Fibroblast of upper back skin (primary cell): ENCODE measurements at places on chromosomes 11 and 22.

GRCh38 chr22:35596821-35597220 is 20.3 kb downstream of the MB start:
- no peak for DNase-seq

DNA sequence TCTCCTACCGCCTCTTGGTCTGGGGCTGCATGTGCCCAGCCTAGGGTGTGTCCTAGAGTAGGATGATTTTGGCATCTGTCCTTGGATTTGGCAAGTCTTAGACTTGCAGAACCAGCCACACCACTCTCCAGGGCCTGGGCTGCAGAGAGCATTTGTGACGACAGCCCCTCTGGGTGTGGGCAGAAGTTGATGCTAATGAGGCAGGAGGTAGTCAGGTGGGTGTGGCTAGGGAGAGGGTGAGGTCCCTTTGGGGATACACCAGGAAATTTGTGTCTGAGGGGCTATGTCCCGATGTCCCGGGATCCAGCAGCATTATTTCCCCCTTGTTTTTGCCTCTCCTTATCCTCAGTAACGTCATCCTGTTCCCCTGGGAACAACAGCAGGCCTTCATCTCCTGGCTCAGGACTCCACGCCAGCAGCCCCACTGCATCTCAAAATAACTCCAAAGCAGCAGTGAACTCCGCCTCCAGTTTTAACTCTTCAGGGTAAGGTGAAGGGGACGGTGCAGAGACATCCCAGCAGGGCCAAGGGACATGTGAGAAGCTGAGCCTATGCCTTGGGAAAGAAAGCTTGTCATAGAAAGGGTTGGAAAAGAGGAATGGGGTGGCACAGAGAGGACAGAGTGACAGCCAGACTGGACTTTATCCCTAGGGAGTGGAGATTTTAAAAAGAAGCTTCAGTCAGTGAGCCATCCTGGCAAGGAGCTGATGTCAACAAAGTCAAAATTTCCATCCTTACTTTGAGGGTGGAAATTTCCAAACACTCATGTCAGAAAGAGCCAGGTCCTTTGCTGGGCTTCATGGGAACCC is 8.0 kb upstream of the TLCD5 start:
- peak; percentile 55 for DNase-seq

DNA sequence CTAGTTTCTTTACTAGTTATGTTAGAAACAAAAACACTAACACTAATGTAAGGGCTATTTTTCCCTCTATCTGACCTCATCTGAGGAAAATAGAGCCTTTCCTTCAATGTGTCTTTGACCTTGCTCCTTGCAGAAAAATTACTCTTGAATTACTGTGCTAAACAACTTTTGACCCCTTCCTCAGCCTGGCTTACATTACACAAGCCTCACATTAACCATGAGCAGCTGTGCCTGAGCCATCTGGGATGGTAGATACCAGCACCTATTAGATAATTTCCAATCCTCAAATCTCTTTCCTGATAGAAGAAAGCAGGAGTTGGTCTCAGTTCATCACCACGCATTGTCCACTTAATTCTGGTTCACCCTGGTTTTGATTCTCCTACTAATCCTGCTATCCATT is 134.4 kb upstream of the NCAM1 start:
- DNase-seq = no peak

GRCh38 chr11:88307749-88308425 is 29.6 kb downstream of the CTSC start:
- no peak for DNase-seq

- DNase-seq = no peak
These were observed 26.9 kb downstream of the ARFGAP2 start for GRCh38 chr11:47149782-47150181.

- DNase-seq = peak; percentile 47
These were observed 16.2 kb upstream of the LDLRAD3 start for GRCh38 chr11:35927682-35928081.

GRCh38 chr11:60206616-60207015 is 23.7 kb upstream of the MS4A6A start:
- no peak for DNase-seq

- no peak for DNase-seq
These were observed 6.2 kb upstream of the LRFN4 start for GRCh38 chr11:66850588-66851238.

GRCh38 chr22:43439368-43440103 is 27.7 kb downstream of the MPPED1 start:
- DNase-seq = no peak
